Activated T-helper 1 cell treated with anti-CD3 and anti-CD28 coated beads, Interleukin-2, amount 50 U/mL, for 16 hours (primary cell): ENCODE measurements at places on chromosomes 1 and 21.

DNA sequence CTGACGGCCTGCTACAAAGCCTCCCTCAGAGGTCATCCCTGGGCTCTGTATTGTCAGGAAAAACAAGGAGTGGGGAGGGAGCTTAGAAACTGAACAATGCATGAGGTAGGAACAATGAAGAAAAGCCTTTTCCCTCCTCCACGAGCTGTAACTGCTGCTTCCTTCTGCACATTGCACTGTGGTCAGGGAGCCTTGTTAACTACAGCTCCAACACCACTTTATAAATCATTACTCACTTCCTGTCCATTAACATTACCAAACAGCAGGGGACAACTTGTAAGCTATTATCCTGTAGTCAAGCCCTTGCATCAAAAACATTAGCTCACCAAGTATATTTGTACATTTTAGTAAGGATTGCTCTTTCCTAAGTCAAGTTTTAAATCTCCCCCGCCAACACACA lies 336.0 kb upstream of the NR5A2 start:
- no peak for DNase-seq

GRCh38 chr1:36397378-36398230 lies at the start of gene LSM10:
LSM10 (minus strand) TSS chr1:36397908; CDS start chr1:36394129, 3,779 bp downstream.
- DNase-seq = peak; percentile 78

- DNase-seq = no peak
Measured at GRCh38 chr1:4977701-4978100, 323.3 kb downstream of the AJAP1 start.

DNA sequence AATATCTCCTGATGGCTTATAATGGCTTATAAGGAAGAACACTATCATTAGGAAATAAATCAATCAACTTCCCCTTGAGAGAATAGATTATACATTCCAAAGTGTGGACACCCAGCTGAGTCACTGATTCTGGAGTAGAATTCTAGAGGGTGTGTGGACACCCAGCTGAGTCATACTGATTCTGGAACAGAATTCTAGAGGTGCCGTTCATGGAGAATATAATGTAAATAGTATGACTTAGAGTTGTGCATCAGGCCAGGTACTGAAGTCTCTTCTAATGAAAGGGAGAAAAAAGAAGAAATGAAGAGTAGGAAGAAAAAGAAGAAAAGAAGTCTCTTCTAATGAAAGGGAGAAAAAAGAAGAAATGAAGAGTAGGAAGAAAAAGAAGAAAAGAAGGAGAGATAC lies 2.4 kb upstream of the USP33 start:
- no peak for DNase-seq
